ENCODE measurements at places on chromosomes 3 and 15. TPM values are rescaled to one million over a fixed set of nuclear protein-coding genes. Genes with fewer than 3 reads are reported as not detected.

DNA sequence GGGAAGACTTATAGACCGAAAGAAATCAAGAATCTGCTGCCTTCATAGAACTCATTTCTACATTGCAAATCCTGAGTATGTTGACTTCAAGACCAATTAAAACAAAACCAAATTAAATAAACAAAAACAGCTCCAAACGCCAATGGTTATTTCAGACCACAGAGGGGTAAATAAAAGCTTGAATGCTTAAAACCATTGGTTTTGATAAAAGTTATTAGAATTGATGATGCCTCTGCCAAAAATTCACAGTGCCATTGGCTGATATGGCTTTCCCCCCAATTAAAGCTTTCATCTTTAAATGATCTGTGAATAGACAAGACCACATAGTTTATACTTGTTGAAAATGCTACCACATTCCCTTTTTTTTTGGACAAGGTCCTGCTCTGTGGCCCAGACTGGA lies 188.5 kb downstream of the NFKBIZ start:
- no peaks in the 10 kb centered on the region for H3K27me3 ChIP-seq
- H3K36me3 ChIP-seq: no peaks in the 10 kb centered on the region
- no peak overlapping the region for H3K27ac ChIP-seq
- DNase-seq: no peak
- no peaks in the 10 kb centered on the region for H3K4me1 ChIP-seq
- no peak overlapping the region for H3K4me3 ChIP-seq

DNA sequence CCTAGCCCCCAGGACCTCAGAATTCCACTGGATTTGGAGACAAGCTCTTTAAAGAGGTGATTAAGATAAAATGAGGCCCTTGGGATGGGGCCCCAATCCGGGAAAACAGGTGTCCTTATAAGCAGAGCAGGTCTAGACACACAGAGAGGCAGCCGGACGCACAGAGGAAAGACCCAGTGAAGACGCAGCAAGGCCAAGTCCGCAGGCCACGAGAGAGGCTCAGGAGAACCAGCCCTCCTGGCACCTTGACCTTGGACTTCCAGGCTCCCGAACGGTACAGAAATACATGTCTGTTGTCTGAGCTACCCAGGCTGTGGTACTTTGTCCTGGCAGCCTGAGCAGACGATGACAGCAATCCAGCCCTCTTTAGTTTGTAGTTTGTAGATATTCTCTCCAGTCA lies 324.5 kb downstream of the OCA2 start:
- no peak overlapping the region for H3K27ac ChIP-seq
- DNase-seq: no peak
- H3K4me1 ChIP-seq: no peaks in the 10 kb centered on the region
- H3K4me3 ChIP-seq: no peak overlapping the region

DNA sequence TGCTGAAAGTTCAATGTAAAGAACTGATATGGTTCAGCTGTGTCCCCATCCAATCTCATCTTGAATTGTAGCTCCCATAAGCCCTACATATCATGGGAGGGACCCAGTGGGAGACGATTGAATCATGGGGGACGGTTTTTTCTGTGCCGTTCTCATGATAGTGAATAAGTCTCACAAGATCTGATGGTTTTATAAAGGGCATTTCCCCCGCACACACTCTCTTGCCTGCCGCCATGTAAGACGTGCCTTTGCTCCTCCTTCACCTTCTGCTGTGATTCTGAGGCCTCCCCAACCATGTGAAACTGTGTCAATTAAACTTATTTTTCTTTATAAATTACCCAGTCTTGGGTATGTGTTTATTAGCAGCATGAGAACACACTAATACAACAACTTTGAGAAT lies 86.5 kb upstream of the TNFSF10 start:
- no peaks in the 10 kb centered on the region for H3K27me3 ChIP-seq
- no peak overlapping the region for H3K4me3 ChIP-seq
- H3K36me3 ChIP-seq: peaks cover 3% of the 10 kb centered on the region
- peaks cover 9% of the 10 kb centered on the region for H3K4me1 ChIP-seq
- no peak for DNase-seq
- H3K27ac ChIP-seq: no peak overlapping the region

DNA sequence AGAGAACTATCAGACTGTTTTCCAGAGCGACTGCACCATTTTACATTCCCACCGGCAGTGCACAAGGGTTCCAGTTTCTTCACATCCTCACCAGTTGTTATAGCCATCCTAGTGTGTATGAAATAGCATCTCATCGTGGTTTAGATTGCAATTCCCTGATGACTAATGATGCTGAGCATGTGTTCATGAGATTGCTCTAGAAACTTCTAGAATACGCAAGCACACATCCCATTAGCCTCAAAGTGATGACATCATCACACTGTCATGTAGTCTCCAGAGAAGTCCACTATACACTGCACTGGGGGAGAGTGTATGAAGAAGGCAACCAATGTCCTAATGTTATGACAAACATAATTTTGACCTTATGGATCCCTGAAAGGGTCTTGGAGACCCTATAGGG lies 30.1 kb downstream of the FBLN2 start:
- no peaks in the 10 kb centered on the region for H3K27me3 ChIP-seq
- H3K36me3 ChIP-seq: no peaks in the 10 kb centered on the region
- H3K4me1 ChIP-seq: peaks cover 5% of the 10 kb centered on the region
- no peak overlapping the region for H3K4me3 ChIP-seq

LYZL4 gene
- total RNA-seq: not detected

PLOD2 gene
- 1.3 TPM for total RNA-seq

Data from activated CD4-positive, alpha-beta T cell treated with anti-CD3 and anti-CD28 coated beads for 36 hours (primary cell).